Activated naive CD8-positive, alpha-beta T cell treated with anti-CD3 and anti-CD28 coated beads for 36 hours (primary cell): ENCODE measurements at places on chromosomes 16 and 17.

DNA sequence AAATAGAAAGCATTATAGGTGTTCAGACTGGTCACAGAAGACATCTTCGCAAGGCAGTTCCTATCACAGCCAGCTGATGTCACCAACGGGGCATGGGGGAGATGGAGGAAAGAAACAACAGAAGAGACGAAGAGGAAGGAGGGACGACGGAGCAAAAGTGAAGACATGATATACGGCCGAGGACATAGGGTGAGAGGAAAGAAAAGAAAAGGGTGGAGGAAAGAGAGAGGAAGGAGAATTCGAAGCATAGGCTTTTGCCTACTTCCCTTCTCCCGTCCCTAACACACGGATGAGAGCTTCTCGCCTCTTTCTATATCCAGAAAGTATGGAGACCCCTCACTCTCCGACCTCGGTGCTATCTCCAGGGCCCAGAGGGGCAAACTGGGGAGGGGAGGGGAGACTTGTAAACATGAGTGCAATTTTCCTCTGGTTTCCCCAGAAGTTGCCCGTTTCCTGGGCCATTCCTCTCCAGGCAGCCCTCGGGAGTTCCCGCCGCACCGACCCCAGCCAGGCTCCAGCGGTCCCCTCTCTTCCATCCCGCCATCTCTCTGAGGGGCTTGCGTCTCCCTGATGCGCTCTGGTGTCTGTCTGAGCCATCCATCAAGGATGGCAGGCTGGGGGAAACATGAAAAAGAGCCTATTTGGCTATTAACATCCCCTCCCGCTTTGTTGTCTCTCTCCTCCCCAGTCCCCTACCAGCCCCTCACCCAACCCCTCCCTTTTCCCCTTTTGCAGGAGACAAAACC, 26.0 kb downstream of the COPZ2 start:
- peak; percentile 49 for DNase-seq

DNA sequence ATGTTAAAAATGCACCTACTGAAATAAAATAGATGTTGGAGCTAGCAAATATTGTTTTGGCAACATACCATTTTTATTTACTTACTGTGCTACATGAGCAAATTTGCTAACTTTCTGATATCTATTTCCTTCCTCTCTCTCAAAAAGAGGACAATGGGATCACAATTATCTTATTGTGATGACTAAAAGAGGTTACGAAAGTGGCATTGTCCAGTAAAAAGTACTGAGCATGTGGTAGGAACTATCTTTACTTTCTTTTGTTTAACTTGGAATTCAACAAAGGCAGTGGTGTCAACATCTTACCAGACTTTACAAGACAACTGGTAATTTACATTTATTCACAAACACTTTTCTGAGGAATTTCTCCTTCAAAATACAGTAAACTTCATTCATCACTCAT, 1542.6 kb upstream of the CDH8 start:
- DNase-seq, result no peak

DNA sequence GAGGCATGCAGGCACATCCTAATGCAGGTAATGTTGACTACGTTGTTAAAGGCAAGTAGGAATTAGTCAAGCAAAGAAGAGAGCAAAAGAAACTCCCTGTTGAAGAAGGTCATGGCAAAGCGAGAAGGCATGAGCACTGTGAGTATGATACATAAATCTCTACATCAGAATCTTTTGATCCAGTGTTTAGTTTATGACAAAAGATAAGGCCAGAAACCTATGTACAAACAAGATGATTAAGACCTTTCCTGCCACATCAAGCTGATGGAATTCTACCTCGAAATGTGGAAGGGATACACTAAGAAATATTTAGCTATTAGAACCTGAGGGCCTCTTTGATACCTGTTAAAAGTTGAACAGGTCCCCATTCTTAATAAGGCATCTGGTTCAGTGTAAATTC, 20.2 kb downstream of the SYCE1L start:
- no peak for DNase-seq

DNA sequence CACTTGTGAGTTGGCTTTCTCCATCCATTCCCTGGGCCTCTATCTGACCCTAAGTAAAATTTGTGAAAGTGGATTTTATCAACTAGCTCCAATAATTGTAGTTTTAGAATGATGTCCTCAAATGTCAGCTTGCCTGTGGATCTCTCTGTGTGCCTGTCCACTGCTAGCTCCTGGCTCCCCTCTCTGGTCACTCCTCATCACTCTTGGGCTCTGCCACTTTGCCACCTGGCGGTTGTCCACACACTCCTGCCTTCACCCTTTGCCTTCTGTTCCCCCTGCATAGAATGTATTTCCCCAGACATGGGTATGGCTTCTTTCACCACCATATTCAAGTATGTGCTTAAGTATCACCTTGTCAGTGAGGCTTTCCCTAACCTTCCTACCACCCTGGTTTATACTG, 19.8 kb downstream of the ANKFN1 start:
- no peak for DNase-seq

DNA sequence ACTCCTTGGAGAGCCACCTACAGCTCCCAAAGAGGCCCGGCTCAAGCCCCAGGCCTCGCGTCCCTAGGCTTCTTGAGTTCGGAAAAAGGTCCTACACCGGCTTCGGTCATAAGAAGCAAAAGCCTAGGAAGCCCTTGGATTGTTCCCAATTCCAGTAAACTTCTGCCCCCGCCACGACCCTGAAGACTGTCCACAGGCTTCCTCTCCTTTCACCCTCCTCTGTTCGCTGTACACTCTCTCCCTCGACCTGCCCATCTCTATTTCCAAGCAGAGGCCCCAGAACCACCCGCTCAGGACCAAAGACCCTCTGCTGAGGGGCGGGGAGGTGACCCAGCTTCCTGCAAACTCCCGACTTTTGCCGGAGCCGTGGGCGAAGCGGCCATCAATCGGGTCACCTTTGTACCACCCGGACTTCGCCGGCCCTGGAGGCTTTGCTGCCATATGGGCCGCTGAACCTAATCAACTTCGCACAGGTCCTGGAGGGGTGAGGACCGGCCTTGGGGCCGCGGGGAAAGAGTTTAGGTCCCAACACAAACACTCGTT, 2.7 kb downstream of the HOXB2 start:
- DNase-seq, result peak; percentile 18

- no peak for DNase-seq
Measured at GRCh38 chr17:42623732-42624596, 14.5 kb downstream of the TUBG1 start.

GRCh38 chr17:40937384-40937819, at the start of gene KRT23:
Gene KRT23, minus strand, starts transcription at chr17:40937646. Its CDS starts 1,043 bp downstream, at chr17:40936603.
- DNase-seq, result no peak

DNA sequence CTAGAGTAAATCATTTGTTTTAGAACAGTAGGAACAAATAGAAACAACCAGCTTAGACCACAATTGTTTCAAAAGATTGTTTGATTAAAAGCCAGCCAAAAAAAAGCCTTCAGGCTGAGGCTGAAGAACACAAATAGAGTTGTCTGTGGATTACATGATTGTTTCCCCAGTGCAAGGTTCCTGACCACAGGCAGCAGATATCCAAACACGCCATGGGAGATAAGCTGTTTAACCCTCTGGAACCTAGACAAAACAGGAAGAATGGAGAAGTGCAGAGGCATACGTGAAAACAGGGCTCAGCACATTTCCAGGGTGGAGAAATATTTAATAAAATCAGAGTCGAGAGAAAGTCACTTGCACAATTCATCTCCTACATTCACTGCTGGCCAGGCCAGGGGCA, 21.0 kb downstream of the ATPAF2 start:
- DNase-seq, result no peak

DNA sequence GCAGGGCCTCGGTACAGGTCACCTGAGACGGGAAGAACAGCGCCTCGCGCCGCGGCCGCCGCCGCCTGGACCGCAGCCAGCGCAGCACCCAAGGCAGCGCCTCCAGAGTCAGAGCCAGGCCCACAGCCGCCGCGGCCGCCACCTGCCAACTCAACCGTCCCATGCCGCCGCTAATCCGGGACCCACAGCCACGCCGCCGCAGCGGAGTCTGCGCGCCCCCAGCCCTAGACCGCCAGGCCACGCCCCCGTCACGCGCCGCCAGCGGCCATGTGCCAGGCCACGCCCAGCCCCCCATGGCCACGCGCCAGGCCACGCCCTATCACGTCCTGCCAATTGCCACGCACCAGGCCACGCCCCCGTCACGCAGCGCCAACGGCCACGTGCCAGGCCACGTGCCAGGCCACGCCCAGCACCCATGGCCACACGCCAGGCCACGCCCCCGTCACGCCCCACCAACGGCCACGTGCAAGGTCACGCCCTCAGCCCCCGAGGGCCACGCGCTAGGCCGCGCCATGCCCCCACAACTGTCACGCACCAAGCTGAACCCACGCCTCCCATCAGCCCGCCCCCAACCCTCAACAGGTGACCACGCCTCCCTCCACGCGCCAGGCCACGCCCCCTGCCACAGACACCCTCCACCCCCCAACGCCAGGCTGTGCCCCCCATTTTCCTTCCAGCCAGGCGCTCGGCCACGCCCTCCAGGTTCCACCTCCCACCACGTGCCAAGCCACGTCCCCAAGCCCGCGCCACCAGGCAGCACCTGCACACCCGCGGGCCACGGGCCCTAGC, at the start of gene PLD6:
TSS of gene PLD6 (minus strand) at position 210 of the 789 bp plus-strand sequence. CDS start at position 163, 47 bp downstream.
- DNase-seq, result peak; percentile 93

GRCh38 chr16:1708083-1708767, 2.2 kb downstream of the MAPK8IP3 start:
- DNase-seq, result no peak

GRCh38 chr17:76812263-76812662, 55.9 kb upstream of the MGAT5B start:
- DNase-seq, result no peak

GRCh38 chr17:64653325-64653984, 8.7 kb downstream of the SMURF2 start:
- no peak for DNase-seq

DNA sequence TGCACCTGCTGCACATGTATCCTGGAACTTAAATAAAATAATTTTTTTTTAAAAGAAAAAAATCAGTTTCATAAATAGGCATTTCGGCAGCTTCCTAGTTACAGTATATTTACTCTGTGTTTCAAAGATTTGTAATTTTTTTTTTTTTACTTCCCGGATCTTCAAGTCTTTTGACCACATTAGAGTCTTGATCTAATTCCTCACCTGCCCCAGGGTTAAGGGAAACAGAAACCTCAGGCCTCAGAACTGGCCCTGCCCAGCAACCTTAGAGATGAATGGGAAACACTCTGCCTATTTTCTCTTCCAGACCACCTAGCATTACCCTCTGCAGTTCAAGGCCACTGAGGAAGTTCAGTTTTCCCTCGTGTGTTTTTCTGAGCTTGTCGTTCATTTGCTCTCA, 304.0 kb downstream of the MAF start:
- no peak for DNase-seq
